GM12878 (cell line): ENCODE measurements at places on chromosomes 3 and 15. TPM values are rescaled to one million over a fixed set of nuclear protein-coding genes. Genes with fewer than 3 reads are reported as not detected.

The ACAN gene
- not detected in 2 replicates for total RNA-seq

- DNase-seq = no peak
Measured at GRCh38 chr3:194472290-194472920, 14.4 kb downstream of the ATP13A3 start.

DNA sequence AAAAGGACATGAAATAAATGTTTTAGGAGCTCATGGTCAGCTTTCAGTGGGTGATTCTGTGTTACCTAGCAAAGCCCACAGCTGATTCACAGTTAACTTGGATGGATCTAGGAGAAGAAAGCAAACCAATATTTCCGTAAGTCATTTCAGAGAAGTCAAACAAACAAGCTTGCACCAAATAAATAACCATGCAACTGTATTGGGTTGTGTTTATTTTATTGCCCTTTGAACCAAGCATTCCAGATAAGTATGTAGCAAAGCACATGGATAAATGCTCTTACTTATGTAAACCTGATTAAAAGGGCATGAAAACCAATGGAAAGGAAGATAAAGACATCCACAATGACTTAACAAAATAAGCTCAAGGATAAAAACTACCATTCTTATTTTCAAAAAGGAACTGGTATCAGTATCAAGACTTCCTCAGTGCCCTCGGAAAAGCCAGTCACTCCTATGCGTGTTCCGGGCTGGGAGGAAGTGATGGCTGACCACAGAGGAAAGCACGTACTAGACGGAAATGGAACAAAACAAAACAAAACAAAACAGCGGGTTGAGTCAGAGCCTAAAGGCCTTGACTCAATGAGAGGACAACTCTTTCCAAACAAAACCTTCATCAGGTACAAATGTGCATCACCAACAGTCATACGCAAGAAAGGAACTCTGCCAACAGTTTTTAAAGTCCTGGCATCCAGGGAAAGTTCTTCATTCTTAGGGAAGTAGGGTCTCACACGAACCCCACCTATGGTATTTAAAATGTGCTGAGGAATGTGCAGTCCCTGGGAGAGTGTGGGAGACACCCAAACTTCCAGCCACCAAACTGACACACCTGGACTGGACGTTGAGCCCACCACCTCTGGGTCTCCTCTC is 103.3 kb downstream of the SNRK start:
- peak; percentile 19 for DNase-seq

- DNase-seq = no peak
Measured at GRCh38 chr3:79258479-79258878, 509.3 kb downstream of the ROBO1 start.

The PLA2G4E gene
- 0.05 and 0.11 TPM in 2 replicates for total RNA-seq

- no peak for DNase-seq
Measured at GRCh38 chr3:100400419-100400779, 490 bp downstream of the TOMM70 start.

DNA sequence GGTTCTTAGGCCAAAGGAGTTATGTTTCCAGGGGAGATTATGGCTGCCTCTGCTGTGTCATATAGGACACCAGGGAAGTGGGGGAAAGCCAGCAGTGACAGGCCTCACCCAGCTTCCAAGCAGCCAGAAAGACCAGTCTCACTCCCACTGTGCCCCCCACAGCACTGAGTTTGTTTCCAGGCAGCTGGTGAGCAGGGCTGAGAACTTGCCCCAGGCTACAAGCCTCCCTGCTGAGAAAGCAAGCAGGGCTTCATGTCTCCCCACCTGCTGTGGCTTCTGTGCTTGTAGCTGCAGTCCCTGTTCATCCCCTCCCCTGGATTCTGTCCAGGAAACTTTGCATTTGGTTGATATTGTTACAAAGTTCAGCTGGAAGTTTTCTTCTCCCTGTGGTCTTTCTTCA is 376.3 kb downstream of the PDCD6IP start:
- no peak for DNase-seq
